ENCODE measurements at places on chromosomes 11 and 22. TPM values are rescaled to one million over a fixed set of nuclear protein-coding genes. Genes with fewer than 3 reads are reported as not detected.

The ANO1 gene
- 15.0 TPM for total RNA-seq

The ACAT1 gene
- total RNA-seq = 66.2 TPM

The MMP1 gene
- 0.53 TPM for total RNA-seq

The LDHAL6A gene
- not detected for total RNA-seq

The MUC6 gene
- not detected for total RNA-seq

The OR52J3 gene
- total RNA-seq = not detected

The OR10A2 gene
- total RNA-seq = not detected

The MS4A2 gene
- 17.3 TPM for total RNA-seq

The GNG3 gene
- 0.37 TPM for total RNA-seq

The HTR3B gene
- not detected for total RNA-seq

The ABTB2 gene
- total RNA-seq = 3.2 TPM

The OR51B2 gene
- total RNA-seq = 1.7 TPM

The GPHA2 gene
- not detected for total RNA-seq
